ENCODE measurements at places on chromosomes 3 and 15.

- no peak overlapping the region for H3K4me3 ChIP-seq
- H3K27ac ChIP-seq, result no peak overlapping the region
- no peaks in the 10 kb centered on the region for H3K27me3 ChIP-seq
Observed at GRCh38 chr3:167996514-167996913, 99.2 kb downstream of the GOLIM4 start.

GRCh38 chr15:100252359-100252758, 89.4 kb downstream of the ADAMTS17 start:
- no peak overlapping the region for H3K27ac ChIP-seq
- no peak for DNase-seq
- H3K4me1 ChIP-seq, result peaks cover 23% of the 10 kb centered on the region
- H3K36me3 ChIP-seq, result no peaks in the 10 kb centered on the region
- no peak overlapping the region for H3K4me3 ChIP-seq

DNA sequence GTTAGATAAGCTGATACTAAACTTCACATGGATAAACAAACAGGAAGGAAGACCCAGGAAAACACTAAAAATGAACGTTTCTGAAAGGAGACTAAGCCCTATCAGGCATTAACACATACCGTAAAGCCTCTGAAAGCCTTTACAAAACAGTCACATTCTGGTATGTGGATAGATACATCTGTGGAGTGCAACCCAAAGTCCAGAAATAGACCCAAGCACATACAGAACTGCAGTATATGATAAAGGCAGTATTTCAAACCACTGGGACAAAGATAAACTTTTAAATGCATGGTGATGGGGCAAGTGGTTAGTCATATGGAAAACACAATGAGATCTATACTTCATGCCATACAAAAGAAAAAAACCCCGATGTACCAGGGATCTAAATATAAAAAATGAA, 26.0 kb downstream of the DCBLD2 start:
- H3K4me1 ChIP-seq, result no peaks in the 10 kb centered on the region
- no peak for DNase-seq
- H3K27ac ChIP-seq, result no peak overlapping the region

DNA sequence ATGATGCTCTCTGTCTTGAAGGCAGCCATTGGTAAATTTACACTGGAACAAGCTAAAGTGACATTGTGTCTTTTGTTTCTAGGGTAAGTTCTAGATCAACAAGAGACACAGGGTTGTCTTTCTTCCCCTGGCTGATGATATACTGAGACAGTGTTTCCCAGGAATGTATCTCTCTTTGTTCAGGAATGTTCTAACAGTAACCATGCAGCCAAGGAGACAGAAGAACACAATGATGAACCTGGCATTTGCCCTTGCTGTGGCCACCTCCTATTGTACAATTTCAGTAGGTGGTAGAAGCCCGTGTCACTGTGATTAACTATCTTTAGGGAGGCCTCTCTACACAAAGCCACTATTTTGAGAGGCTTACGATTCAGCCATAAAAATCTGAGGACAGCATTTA, 130.7 kb downstream of the LRTM1 start:
- no peaks in the 10 kb centered on the region for H3K4me1 ChIP-seq
- no peaks in the 10 kb centered on the region for H3K36me3 ChIP-seq
- no peak for DNase-seq
- no peaks in the 10 kb centered on the region for H3K27me3 ChIP-seq
- no peak overlapping the region for H3K27ac ChIP-seq

GRCh38 chr3:195394700-195395099, 48.1 kb downstream of the ACAP2 start:
- no peak for DNase-seq
- no peaks in the 10 kb centered on the region for H3K4me1 ChIP-seq
- H3K27ac ChIP-seq, result no peak overlapping the region
- H3K4me3 ChIP-seq, result no peak overlapping the region

DNA sequence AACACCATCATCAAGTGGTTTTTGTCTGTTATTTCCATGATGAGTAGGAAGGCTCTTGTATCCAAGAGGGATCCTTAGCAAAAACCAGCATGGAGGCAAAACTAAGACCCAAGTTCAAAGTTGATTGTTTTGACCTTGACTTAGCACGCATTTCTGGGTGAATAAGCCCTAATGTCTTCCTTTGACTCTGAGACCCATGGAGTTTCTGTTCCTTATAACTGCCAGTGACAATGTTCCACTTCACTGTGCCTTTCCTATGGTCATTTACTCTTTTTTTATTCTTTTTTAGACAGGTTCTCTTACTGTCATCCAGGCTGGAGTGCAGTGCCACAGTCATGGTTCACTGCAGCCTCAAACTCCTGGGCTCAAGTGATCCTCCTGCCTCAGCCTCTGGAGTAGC, 118.2 kb upstream of the MRPL3 start:
- no peak for DNase-seq
- H3K27ac ChIP-seq, result no peak overlapping the region
- H3K4me3 ChIP-seq, result no peak overlapping the region
- H3K36me3 ChIP-seq, result no peaks in the 10 kb centered on the region

DNA sequence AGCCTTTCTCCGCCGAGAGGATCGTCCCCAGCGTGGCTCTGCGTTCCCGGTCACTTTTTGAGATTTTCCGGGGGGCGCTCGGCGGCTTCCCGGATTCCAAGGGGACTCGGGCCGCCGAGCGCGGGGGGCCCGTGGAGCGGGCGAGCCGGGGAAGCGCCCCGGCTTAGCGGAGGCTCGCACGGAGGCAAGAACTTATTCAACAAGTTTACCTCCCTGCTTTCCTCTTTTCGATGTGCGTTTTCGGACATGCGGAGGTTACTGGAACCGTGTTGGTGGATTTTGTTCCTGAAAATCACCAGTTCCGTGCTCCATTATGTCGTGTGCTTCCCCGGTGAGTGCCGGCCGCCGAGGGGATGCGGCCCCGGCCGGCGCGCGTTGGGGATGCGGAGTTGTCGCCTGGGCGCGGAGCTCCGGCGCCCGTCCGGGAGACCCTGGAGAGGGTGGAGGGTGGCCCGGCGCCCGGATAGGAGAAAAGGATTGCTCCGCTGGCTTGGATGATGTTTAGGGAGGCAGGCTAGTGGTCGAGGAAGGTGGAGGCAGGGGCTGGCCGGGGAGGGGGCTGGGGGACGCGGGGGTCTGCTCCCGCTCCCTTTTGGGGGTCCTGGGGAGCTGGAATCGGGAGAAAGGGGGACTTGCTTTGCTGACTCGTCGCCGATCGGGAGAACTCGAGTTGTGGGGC, 810 bp downstream of the PTPRG start:
- peaks cover 25% of the 10 kb centered on the region for H3K4me1 ChIP-seq
- H3K36me3 ChIP-seq, result no peaks in the 10 kb centered on the region
- H3K27ac ChIP-seq, result peak overlapping the region; percentile 99
- DNase-seq, result peak; percentile 55
- peak overlapping the region; percentile 92 for H3K4me3 ChIP-seq

DNA sequence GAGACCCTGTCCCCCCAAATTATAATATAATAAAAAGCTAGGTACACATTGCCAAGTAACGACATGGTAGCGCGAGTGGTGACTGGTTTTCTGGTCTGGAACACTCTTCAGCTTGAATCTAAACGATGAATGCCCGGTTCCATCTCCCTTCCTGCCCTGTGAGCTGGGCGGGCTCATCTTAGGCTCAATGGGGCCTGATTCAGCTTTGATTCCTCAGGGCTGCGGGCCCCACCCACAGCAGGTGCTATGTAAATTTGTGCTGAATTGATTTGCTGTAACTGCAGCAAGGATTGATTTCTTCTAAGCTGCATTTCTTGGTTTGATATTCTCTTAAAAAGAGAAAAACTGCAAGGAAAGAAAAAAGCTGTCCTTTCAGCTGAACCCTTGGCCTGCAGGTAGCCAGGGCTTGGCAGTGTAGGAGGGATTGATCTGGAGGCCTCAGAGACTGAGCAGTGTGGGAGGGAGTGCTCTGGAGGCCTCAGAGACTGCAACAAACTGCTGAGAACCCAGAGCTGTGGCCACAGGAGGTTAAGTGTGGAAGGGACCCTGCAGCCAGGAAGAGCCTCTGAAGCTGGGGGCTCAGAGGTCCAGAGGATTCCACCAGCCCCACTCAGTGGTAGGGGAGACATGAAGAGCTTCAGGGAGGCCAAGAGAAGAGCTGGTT, 231.6 kb downstream of the XXYLT1 start:
- H3K4me3 ChIP-seq, result no peak overlapping the region
- no peaks in the 10 kb centered on the region for H3K36me3 ChIP-seq
- H3K27ac ChIP-seq, result no peak overlapping the region
- H3K27me3 ChIP-seq, result peaks cover 9% of the 10 kb centered on the region
- peaks cover 9% of the 10 kb centered on the region for H3K4me1 ChIP-seq

GRCh38 chr3:128787256-128788253, 61.6 kb downstream of the RAB7A start:
- H3K4me3 ChIP-seq, result no peak overlapping the region
- H3K27ac ChIP-seq, result no peak overlapping the region
- no peak for DNase-seq
- H3K4me1 ChIP-seq, result peaks cover 10% of the 10 kb centered on the region

DNA sequence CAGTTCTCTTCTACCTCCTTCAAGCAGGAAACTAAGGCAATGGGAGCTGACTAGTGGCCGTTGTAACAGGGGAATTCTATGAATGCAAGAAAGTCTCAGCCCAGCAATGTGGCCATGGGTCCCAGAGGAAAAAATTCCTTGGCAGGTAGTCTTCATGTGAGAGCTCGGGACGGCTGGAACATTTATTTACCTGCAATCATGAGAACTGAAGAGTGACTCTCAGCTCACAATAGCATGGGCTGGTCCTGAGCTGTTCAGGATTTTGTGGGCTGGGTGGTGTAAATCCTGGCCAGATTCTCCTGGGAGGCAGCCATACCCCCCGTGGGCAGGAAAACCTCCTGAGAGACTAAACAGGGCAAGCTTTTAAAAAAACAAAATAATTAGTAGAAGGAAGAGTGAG, 330.3 kb upstream of the CTNNB1 start:
- no peak overlapping the region for H3K27ac ChIP-seq
- peaks cover 38% of the 10 kb centered on the region for H3K4me1 ChIP-seq
- H3K36me3 ChIP-seq, result no peaks in the 10 kb centered on the region
- DNase-seq, result no peak
- no peaks in the 10 kb centered on the region for H3K27me3 ChIP-seq
